Neural progenitor cell (in vitro differentiated cells): ENCODE measurements at places on chromosomes 1 and 21.
A peak's percentile ranks its signal among the peaks of the same experiment; 100 is the strongest.

- no peak for DNase-seq
Measured at GRCh38 chr1:59685101-59685500, 129.6 kb upstream of the HOOK1 start.

GRCh38 chr1:203601716-203602309 is 24.8 kb upstream of the ATP2B4 start:
- no peak for DNase-seq

- DNase-seq: peak; percentile 24
Measured at GRCh38 chr1:98672189-98672588, 10.7 kb downstream of the SNX7 start.

DNA sequence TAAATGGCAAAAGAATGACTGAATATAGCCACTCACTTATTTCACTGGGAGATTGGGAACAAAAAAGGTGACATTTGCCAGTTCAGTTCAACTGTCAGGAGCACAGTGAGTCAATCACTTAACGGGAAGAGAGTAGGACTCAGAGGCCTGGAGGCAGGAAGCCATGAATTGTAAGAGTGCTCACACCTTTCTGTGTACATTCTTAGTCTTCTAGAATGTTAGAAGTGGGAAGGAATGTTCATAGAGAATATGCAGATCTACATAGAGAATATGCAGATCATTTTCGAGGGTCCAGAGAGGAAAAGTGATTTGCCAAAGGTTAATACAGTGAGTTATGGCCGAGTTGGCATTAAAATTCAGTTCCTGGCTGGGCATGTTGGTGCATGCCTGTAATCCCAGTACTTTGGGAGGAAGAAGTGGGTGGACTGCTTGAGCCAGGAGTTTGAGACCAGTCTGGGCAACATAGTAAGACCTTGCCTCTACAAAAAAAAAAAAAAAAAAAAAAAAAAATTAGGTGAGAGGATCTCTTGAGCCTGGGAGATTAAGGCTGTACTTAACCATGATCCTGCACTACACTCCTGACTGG is 8.3 kb downstream of the IL20 start:
- no peak for DNase-seq

DNA sequence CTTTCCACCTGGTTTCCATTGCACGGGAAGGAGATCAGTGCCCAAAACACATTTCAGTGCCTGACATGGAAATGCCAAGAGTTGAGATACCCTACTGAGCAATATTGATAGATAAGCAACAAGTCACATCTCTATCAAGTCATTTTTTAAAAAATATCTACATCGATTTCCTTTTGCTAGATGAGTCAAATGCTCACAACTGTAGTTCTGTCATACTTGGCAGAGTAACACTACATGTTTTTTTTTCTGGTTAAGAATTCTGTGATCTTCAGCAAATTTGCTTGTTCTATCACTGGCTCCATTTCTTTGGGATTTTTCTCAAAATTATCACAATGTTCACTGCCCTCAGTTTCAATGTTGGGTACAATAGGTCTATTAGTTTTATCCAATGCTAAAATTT is 145.4 kb downstream of the ZC3H11B start:
- no peak for DNase-seq

DNA sequence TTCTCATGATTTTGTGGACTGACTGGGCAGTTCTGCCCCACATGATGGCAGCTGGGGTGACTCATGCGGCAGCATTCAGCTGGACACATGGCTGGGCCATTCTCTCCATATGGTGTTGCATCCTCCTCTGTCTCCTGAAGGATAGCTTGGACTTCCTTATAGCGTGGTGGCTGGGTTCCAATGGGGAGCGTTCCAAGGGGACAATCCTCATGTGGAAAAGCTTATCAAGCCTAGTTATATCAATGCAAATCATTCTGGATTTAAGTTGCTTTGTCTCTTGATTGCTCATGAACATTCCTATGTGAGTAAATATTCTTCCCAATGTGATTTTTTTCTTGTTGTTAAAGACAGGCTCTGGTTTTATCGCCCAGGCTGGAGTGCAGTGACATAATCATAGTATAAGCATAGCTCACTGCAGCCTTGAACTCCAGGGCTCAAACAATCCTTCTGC is 13.2 kb upstream of the SLC2A1 start:
- DNase-seq: no peak
